Activated CD8-positive, alpha-beta memory T cell treated with anti-CD3 and anti-CD28 coated beads, Interleukin-2, amount 50 U/mL, for 48 hours (primary cell): ENCODE measurements at places on chromosomes 12 and 14.
A peak's percentile ranks its signal among the peaks of the same experiment; 100 is the strongest.

- DNase-seq: peak; percentile 52
Observed at GRCh38 chr14:105092171-105093037, 27.2 kb upstream of the GPR132 start.

GRCh38 chr14:50791201-50791600 is 39.8 kb downstream of the NIN start:
- no peak for DNase-seq

GRCh38 chr12:80769553-80770140 is 52.9 kb downstream of the MYF5 start:
- DNase-seq: no peak

- DNase-seq: no peak
Observed at GRCh38 chr14:47539031-47539461, 136.4 kb downstream of the MDGA2 start.

DNA sequence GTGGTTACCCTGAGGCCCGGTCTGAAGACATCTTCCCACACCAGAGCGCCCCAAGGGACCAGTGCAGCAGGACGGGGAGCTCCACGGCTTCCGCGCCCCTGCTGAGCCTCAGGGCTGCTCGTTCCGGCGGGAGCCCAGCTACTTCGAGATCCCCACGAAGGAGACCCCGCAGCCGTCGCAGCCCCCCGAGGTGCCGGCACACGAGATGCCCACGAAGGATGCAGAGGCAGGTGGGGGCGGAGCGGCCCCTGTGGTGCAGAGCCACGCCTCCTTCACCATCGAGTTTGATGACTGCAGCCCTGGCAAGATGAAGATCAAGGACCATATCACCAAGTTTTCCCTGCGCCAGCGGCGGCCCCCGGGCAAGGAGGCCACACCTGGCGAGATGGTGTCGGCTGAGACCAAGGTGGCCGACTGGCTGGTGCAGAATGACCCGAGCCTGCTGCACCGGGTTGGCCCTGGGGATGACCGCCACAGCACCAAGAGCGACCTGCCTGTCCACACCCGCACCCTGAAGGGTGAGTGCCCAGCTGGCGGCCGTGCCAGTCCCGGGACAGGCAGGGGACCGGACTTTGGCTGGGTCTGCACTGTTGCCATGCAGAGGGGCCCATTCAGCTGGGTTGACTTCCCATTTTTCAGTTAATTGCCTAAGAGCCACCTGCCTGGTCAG is 18.1 kb downstream of the CEP170B start:
- DNase-seq: no peak

GRCh38 chr12:121628536-121628935 is 2.2 kb downstream of the ORAI1 start:
- DNase-seq: no peak

GRCh38 chr12:72747111-72747849 is 475.1 kb downstream of the TRHDE start:
- DNase-seq: no peak

GRCh38 chr12:127393896-127394295 is 873.1 kb upstream of the TMEM132C start:
- no peak for DNase-seq

GRCh38 chr14:20487396-20487725 is 18.0 kb upstream of the RNASE10 start:
- DNase-seq: no peak

DNA sequence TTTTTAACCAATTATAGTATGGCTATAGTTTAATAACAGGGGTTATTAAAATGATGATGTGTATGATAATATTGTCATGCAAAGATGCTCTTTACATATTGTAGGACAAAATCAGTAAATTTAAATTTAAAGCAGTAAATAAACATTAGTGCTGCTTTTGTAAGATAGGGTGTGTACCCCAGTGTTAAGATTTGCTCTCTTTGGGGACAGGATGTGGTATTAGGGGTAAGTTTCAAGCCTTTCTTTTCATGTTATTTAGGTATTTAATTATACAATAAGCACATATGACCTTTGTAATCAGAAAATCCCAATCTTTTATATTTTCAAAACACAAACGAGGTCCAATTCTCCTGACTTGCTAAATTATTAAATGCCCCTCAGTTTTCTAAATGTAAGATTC is 39.7 kb upstream of the RPH3A start:
- no peak for DNase-seq

DNA sequence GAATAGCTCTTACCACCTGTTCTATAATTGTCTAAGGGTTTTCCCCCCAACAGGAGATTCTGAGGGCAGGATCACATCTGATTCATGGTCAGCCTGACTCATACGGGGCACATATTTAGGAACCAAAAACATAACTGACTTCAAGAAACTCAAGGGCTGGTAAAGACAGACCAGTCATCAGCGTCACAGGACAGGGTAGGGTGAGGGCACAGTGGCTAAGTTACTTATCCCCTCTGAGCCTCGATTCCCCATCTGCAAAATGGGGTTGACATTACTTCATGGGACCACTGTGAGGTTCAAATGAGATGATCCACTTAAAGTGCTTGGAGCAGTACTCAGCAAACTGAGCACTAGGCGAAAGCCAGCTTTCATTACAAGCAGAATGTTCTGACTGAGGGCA is 606 bp downstream of the CINP start:
- DNase-seq: peak; percentile 67

DNA sequence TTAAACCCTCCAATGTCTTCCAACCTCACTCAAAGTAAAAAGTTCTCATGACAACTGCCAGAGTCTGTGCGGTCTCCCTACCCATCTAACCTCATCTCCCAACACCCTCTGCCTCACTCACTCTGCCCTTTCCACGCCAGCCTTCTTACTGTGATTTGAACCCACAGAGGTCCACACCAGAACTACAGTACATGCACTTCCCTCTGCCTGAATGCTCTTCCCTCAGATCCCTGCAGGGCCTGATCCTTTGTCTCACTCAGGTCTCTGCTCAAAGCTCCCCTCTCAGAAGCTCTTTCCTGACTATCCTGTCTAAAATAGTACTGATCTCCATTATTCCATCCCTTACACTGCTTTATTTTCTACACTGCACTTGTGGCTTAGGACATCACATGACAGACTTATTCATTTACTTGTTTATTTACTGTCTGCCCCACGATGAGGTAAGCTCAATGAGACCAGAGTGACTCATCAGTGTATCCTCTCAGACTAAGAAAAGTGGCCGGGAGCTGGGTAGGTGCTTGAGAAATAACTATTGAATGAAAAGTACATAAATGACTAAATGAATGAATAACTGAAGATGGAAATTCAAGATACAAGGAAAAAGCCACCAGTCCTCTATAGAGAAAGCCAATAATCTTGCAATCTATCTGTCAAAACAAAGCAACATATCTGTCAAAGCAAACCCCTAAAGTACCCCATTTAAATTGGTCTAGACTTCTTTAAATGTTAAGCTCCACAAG is 17.1 kb downstream of the POMT2 start:
- no peak for DNase-seq
